ENCODE measurements at places on chromosomes 13 and 19.

DNA sequence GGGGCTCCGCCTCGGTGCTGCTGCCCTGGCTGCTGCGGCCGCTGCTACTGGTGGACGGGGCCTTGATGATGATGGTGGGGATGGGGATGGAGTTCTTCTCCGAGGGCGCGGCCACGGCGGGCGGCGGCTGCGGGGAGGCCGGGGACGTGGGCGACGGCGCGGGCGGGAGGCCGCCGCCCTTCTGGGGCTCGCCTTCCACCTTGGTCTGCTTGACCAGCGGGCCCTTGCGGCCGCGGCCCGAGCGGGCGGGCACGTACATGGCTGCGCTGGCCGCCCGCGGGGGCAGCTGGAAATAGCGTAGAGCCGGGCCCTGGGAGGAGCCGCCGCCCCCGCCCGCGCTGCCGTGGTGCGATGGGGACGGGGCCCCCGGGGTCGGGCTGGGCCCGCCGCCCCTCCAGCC is 19.2 kb downstream of the C19orf81 start:
- no peak for DNase-seq

GRCh38 chr13:43911278-43911677 is 31.6 kb downstream of the LACC1 start:
- no peak for DNase-seq

DNA sequence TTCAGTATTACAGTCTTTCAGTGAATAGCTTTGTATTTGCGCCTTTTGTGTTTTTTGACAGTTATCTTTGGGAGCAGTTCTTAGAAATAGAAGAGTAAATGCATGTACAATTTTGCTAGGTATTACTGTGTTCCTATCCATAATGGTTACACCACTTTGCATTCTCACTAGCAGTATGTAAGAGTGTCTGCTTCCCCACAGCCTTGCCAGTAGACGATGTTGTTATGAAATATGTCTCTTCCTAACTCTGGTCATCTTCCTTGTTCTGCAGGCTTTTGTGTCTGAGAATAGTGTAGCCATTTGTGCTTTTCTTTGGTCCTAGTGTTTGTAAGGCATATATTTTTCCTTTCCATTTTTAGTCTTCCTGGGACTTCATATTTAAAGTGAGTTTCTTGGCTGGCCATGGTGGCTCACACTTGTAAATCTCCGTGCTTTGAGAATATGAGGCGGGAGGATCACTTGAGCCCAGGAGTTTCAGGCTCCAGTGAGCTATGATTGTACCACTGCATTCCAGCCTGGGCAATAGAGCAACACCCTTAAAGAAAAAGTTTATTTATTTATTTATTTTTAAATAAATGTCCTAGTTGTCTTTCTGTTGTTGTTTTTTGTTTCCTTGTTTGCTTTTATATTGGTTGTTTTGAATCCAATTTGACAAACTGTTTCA is 140.3 kb downstream of the PDS5B start:
- peak; percentile 68 for DNase-seq

- DNase-seq = no peak
Observed at GRCh38 chr19:6018786-6019185, 40.8 kb upstream of the RANBP3 start.

DNA sequence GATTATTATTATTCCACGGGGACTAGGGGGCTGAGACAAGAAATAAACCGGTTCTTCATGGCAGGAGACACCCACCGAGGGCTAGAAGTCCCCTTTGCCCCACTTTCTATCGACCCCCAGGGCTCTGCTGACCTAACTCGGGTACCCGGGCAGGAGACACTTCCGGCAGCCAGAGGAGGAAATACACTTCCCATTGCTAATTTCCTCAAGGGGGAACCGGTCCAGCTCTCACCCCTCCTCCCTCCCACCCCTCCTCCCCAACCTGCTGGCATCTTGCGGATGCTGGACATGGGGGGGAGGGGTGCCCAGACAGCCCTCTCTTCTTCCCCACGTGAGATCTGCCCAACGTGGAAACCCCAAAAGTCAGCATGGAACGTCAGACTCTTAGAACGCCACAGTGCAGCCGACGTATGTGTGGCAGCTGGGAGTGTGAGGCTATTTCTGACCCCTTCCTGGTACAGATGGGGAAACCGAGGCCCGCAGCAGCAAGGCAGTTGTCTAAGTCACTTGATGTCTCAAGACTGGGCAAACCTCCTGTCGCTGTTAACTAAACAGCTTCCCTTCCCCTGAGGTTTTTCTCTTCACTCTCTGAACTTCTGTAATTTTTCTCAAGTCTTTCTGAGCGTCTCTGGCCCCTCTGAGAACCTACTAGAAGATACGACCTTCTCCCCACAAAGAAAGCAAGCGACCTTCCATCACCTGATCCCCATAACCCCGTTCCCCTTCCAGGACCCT is 3.6 kb downstream of the GPR4 start:
- DNase-seq = no peak

DNA sequence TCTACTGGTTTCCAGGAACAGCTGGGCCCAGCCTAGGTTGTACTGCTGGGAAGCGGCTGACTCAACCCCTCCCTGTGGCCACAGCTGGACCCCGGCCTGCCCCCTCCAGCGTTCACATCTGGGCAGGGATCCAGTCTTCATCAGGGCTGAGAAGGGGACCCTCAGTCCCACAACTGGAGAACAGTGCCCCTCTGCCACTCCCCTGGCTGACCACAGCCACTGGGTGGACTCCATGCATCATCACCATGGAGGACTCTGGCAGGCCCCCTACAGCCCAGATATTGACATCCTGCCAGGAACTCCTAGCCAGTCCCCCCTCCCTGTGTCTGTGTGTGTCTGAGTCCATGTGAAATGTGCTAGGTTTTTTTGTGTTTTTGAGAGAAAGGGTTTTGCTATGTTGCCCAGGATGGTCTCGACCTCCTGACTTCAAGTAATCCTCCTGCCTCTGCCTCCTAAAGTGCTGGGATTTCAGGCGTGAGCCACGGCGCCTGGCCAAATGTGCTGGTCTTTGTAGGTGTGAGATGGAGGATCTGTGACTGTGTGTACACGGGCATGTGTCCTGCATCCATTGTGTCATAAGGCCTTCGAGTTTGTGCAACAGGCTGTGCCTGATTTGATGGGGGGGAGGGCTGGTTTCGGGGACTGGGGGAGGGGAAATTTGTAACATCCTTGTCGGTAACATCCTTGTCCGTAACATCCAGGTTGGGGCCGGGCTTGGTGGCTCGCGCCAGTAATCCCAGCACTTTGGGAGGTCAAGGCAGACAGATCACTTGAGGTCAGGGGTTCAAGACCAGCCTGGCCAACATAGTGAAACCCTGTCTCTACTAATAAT is 4.0 kb upstream of the HOOK2 start:
- peak; percentile 65 for DNase-seq

DNA sequence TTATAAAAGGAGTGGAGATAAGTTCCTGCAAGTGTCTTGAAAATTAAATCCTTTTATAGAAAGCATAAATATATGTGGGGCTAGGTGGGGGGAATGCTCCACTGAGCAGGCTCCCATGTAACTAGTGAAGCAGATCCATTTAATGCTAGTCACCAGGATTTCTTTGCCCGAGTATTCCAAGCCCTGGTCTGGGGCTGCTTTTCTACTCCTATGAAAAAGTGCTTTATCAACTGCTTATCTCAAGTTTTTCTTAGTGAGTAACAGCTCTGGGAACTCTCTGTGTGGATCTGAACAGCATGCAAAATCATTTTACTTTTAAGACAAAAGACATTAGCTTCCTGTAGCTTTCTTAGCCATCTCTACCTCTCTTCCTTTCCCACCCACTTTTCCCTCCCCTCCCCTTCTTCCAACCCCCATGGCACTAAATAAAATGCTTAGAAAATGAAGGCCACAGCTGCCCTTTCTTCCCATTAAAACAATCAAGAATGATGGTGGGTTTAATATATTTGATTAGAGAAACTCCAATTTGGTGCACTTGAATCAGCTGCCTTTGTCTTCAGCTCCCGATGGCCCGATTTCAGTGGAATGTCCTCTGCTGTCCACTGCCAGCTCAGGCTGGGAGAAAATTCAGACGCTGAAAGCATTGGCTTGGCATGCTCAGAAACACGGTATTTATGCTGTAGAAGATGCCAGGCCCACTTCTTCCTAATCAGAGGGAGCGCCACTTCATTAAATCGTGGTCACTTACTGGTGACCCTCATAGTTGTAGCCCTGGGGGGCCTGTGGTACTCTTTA is 475.1 kb downstream of the FOXO1 start:
- peak; percentile 93 for DNase-seq

- peak; percentile 86 for DNase-seq
Observed at GRCh38 chr13:100214886-100215285, 126.0 kb downstream of the PCCA start.

DNA sequence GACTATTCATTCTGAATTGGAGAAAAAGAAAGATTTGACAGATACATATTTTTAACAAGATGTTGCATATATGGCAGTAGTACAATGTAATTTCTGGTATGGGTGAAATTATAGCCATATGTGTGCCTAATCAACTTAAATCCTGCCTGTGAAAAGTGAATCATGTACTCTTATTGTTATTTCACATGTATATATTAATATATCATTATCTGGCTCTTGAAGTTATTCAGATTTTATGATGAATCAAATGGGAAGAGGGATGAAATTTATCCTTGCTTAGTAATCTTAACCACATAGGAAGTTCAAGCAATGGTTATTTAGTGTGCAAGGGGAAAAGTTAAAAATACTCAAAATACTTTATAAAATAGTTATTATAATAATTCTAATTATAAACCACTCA is 80.5 kb downstream of the GPC6 start:
- DNase-seq = no peak

DNA sequence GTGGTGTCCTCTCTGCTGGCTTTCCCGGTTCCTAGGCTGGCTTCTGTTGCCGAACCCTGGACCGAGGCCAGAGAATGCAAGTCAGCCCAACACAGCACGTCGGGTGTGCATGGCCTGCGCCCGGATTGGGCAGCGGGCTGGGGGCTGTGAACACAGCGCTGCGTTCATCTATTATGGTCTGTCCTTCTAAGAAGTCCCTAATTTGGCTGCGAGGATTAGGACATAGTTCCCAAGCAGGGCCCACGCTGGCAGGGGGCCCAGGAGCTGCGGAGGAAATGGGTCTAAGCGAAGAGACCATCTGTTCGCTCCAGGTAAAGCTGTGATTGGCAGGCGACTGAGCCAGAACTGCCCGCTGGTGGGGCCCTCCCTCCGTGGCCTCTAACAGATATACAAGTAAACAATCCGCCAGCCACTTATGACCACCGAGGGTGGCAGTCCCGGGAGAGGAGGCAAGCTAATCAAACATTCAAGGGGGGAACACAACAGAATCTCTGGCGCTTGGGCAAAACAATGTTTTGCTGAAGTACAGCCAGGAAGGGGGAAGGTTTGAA is 6.0 kb downstream of the SYCE2 start:
- peak; percentile 39 for DNase-seq

GRCh38 chr19:54606891-54607784 is 13.7 kb downstream of the LILRA1 start:
- DNase-seq = no peak

DNA sequence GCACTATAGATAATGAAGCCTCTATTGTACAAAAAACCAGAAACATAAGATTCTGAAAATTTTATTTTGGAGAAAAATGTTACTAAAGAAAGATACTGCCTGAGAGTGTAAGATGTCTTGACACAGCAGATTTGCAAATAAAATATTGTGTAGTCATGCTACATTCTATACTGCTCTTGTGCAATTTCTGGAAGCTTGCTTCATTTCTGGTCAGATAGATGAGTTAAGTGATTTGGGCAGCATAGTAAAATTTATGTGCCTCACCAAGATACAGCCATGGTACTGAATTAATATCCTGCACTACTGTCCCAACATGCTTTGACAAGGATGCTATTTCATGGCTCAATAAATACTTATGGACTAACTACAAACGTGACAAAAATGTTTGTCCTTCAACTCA is 55.1 kb upstream of the STARD13 start:
- peak; percentile 86 for DNase-seq

GRCh38 chr13:45412274-45413049 is 5.7 kb downstream of the SLC25A30 start:
- no peak for DNase-seq

- no peak for DNase-seq
Observed at GRCh38 chr13:38566023-38566422, 120.9 kb upstream of the FREM2 start.

- no peak for DNase-seq
Observed at GRCh38 chr19:32404933-32405430, 588 bp upstream of the DPY19L3 start.

GRCh38 chr19:55311797-55312196 is 13.3 kb downstream of the TMEM150B start:
- DNase-seq = no peak

Measured in amniotic epithelial cell (primary cell).